Prostate gland (tissue), 2 donors: ENCODE measurements at places on chromosomes 6 and 20. TPM values are rescaled to one million over a fixed set of nuclear protein-coding genes. Genes with fewer than 3 reads are reported as not detected.

DNA sequence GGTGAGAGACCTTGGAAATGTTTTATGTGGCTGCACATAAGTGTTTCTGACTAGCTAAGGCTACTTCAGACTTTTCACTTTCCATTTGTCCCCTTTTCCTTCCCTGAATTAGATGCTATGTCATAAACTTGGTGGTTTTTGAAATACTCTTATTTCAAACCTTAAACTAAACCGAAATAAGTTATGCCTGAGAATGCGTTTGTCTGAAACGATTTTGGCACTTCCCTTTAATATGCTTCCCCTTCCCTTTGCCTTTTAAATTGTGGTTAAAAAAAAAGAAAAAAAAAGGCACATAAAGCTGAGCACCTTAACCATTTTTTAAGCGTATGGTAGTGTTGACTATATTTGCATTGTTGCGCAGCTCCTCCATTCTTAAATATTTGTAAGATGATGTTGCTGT, 14.3 kb downstream of the ZNF451 start:
- H3K4me1 ChIP-seq, result no peaks in the 10 kb centered on the region
- no peaks in the 10 kb centered on the region for H3K27me3 ChIP-seq
- peaks cover 5% of the 10 kb centered on the region for H3K36me3 ChIP-seq
- H3K27ac ChIP-seq, result no peak overlapping the region

DNA sequence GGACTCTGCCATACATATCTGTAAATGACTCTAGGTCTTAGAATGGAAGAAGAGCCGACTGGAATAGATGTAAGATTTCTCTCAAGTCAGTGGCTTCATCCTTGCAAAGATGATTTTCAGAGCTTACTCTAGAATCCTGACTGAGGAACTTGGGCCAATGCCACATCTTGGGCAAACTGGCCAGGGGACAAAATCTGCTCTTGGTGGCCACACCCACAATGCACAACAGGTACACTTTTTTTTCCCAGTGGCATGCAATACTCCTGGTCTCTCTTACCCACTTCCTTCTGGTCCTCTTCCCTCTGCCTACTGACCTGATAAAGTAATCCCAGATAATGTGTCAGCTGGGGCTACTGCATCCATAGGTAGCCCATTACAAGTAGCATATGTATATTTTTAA, 13.4 kb downstream of the CLIC5 start:
- H3K27me3 ChIP-seq, result no peaks in the 10 kb centered on the region
- H3K4me1 ChIP-seq, result no peaks in the 10 kb centered on the region
- DNase-seq, result no peak
- H3K27ac ChIP-seq, result no peak overlapping the region
- H3K36me3 ChIP-seq, result no peaks in the 10 kb centered on the region

GJA1 gene
- total RNA-seq, result 95.6 TPM

GRCh38 chr6:27809939-27810767, 102.0 kb downstream of the OR2B2 start:
- H3K4me1 ChIP-seq, result no peaks in the 10 kb centered on the region
- no peaks in the 10 kb centered on the region for H3K27me3 ChIP-seq
- H3K27ac ChIP-seq, result peak overlapping the region; percentile 90
- peak; percentile 93 for DNase-seq
- H3K36me3 ChIP-seq, result no peaks in the 10 kb centered on the region
- H3K4me3 ChIP-seq, result peak overlapping the region; percentile 58

TREM1 gene
- not detected for total RNA-seq

MATN4 gene
- total RNA-seq, result 0.34 TPM

PRSS35 gene
- not detected for total RNA-seq

PDE10A gene
- 9.6 TPM for total RNA-seq

DNA sequence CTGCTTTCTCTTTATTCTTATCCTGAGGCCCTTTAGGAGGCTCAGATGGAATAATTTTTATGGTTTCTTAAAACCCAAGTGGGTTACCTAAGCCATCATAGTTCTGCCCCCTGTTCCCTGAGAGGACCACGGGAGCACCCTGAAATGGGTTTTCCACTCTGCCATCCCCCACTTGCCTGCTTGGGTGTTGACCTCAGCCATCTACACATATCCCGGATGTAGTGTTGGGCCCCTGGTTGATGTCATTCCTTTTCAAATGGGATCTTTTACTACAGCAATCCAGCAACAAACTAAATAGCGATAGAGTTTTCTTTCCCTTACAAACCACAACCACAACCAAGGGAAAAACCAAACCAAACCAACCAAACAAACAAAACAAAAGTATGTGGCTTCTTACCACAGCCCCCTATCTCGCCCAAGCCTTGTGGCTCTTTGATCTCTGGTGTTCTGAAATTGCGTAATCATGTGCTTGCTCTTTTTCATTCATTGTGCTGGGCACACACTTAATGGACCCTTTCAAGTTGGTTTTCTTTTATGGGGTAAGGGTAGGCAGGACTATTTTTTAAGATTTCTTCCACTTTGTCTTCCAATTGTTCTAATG, 154.9 kb downstream of the ESR1 start:
- H3K36me3 ChIP-seq, result no peaks in the 10 kb centered on the region
- no peak overlapping the region for H3K4me3 ChIP-seq
- no peak overlapping the region for H3K27ac ChIP-seq
- no peaks in the 10 kb centered on the region for H3K4me1 ChIP-seq

CLVS2 gene
- total RNA-seq, result 3.0 TPM

- no peak overlapping the region for H3K4me3 ChIP-seq
- DNase-seq, result peak; percentile 12
- no peaks in the 10 kb centered on the region for H3K4me1 ChIP-seq
- H3K36me3 ChIP-seq, result no peaks in the 10 kb centered on the region
- H3K27me3 ChIP-seq, result no peaks in the 10 kb centered on the region
Measured at GRCh38 chr6:134240665-134241431, 77.1 kb downstream of the SGK1 start.

DNA sequence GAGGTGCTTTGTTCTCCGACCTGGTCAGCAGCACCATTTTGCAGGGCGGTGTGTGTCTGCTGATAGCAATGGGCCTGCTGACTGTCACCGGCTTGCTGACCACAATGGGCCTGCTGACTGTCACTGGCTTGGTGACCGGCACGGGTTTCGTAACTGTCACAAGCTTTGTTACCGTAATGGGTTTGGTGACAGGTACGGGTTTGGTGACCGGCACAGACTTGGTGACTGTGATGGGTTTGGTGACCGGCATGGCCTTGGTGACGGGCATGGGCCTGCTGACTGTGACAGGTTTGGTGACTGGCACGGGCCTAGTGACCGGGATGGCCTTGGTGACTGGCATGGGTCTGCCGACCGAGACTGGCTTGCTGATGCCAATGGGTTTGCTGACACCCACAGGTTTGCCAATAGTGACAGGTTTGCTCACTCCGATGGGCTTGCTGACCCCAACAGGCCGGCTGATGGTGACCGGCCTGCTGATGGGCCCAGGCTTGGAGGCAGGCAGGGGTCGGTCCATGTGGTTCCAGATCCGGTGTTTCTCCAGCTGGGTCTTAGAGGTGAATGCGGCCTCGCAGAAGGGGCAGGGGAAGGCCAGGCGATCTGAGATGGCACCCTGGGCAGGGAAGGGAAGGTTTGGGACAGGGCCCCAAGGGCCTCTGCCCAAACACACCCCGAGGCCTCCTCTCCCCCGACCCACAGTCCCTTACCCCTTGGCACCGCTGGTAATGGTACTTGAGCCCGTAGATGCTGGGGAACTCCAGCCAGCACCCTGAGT, 3.4 kb downstream of the ZNF512B start:
- peaks cover 15% of the 10 kb centered on the region for H3K4me1 ChIP-seq
- H3K27me3 ChIP-seq, result no peaks in the 10 kb centered on the region
- no peak for DNase-seq

- no peaks in the 10 kb centered on the region for H3K36me3 ChIP-seq
- no peak overlapping the region for H3K27ac ChIP-seq
- no peak for DNase-seq
- no peaks in the 10 kb centered on the region for H3K27me3 ChIP-seq
- H3K4me1 ChIP-seq, result no peaks in the 10 kb centered on the region
Measured at GRCh38 chr6:158020272-158020711, 38.6 kb downstream of the SYNJ2 start.

GRCh38 chr6:118280210-118280609, 267.9 kb upstream of the PLN start:
- no peaks in the 10 kb centered on the region for H3K27me3 ChIP-seq
- no peaks in the 10 kb centered on the region for H3K36me3 ChIP-seq
- no peak for DNase-seq
- no peaks in the 10 kb centered on the region for H3K4me1 ChIP-seq
- H3K4me3 ChIP-seq, result no peak overlapping the region

GRCh38 chr6:17457405-17457804, 64.0 kb downstream of the CAP2 start:
- H3K27me3 ChIP-seq, result no peaks in the 10 kb centered on the region
- H3K27ac ChIP-seq, result no peak overlapping the region
- H3K36me3 ChIP-seq, result peaks cover 4% of the 10 kb centered on the region
- no peak for DNase-seq

ATF6B gene
- 70.6 TPM for total RNA-seq

- no peak for DNase-seq
- H3K36me3 ChIP-seq, result no peaks in the 10 kb centered on the region
- no peak overlapping the region for H3K4me3 ChIP-seq
- no peaks in the 10 kb centered on the region for H3K4me1 ChIP-seq
- H3K27me3 ChIP-seq, result no peaks in the 10 kb centered on the region
Measured at GRCh38 chr20:57838670-57839151, 128.9 kb upstream of the PMEPA1 start.

DNA sequence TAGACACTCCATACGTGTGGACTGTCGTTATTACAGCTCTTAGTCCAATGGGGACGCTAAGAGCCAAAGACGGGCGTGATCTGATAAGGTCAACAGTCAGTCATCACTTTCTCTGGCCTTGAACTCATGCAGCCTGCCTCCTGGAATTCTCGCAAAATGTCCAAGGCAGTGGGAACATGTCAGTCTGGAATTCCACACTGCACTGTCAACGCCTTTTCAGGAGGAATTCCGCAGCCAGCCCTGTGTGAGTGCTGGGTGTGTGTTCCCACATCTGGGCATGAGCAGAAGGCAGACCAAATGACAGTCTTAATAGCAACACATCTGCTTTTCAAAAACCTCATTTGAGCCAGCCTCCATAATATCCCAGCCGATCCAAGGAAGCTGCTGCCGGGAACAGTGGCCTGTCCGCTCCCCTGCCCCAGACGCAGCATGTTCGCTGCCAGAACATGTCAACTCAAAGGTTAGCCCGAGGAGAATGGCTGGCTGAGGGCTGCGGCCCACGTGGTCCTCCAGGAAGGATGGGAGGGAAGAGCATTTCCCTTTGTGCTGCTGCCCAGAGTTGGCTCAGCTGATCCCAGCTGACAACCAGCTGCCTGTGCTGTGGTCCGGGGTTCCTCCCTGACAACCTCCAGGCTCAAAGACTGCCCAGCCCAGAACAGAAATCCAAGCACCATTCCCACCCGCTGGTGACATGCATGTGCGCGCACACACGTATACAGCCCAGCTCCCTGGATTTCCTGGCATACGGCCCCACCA, 103.1 kb downstream of the SULF2 start:
- no peaks in the 10 kb centered on the region for H3K27me3 ChIP-seq
- H3K4me3 ChIP-seq, result no peak overlapping the region
- DNase-seq, result no peak
- no peak overlapping the region for H3K27ac ChIP-seq

DNA sequence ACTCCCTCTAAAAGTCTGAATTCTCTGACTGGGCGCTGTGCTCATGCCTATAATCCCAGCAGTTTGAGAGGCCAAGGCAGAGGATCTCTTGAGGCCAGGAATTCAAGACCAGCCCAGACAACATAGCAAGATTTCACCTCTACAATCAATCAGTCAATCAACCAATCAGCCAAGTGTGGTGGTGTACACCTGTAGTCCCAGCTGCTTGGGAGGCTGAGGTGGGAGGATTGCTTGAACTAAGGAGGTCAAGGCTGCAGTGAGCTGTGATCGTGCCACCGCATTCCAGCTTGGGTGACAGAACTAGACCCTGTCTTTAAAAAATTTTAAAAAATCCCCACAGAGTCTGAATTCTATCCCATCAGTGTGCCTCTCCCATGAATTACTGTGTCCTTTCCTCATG, 37.9 kb downstream of the KIF3B start:
- H3K4me1 ChIP-seq, result no peaks in the 10 kb centered on the region
- DNase-seq, result no peak
- H3K36me3 ChIP-seq, result no peaks in the 10 kb centered on the region
- no peak overlapping the region for H3K4me3 ChIP-seq
- no peaks in the 10 kb centered on the region for H3K27me3 ChIP-seq

DNA sequence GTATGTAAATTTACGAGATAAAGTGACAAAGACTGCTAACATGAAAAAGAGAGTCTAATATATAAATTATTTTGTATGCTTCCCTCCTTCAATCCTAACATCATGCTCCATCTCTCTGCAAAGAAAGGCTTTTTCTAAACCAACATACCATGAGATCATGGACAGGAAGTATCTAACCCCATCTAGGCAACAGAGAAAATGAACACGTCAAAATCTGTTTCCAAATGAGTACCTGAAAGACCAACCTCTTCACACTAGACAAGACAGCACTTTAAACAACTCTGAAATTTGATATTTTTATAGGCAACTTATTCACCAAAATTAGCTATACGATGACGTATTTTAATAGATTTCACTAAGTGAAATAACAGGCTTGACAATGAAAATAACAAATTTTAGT, 54.6 kb downstream of the MAN1A1 start:
- no peaks in the 10 kb centered on the region for H3K4me1 ChIP-seq
- DNase-seq, result no peak
- H3K27me3 ChIP-seq, result no peaks in the 10 kb centered on the region
- no peak overlapping the region for H3K4me3 ChIP-seq
- H3K27ac ChIP-seq, result no peak overlapping the region

SMLR1 gene
- total RNA-seq, result not detected

CGA gene
- total RNA-seq, result 2.2 TPM

DNA sequence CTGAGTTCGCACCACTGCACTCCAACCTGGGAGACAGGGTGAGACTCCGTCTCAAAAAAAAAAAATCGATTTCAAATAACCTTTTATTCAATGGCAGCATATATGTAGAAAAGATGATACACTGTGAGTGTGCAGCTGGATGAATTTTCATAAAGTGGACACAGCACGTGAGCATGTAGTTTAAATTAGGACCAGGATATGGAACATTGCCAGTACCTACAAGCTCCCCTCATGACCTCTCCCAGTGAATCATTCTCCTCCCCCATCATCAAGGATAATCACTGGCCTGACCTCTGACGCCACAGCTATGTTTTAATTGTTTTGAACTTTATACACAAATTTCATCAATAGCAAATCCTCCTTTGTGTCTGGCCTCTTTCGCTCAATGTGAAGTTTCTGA, 53.8 kb upstream of the HDAC2 start:
- no peaks in the 10 kb centered on the region for H3K36me3 ChIP-seq
- no peaks in the 10 kb centered on the region for H3K27me3 ChIP-seq
- H3K27ac ChIP-seq, result no peak overlapping the region
- H3K4me1 ChIP-seq, result no peaks in the 10 kb centered on the region
